ENCODE measurements at places on chromosomes 11 and 22.

GRCh38 chr22:46364341-46365165 lies 29.0 kb downstream of the TRMU start:
- no peak for DNase-seq

- DNase-seq = no peak
These were observed 50.7 kb upstream of the SLC35C1 start for GRCh38 chr11:45754261-45754709.

GRCh38 chr11:128498721-128499245 lies 88.6 kb downstream of the ETS1 start:
- no peak for DNase-seq

DNA sequence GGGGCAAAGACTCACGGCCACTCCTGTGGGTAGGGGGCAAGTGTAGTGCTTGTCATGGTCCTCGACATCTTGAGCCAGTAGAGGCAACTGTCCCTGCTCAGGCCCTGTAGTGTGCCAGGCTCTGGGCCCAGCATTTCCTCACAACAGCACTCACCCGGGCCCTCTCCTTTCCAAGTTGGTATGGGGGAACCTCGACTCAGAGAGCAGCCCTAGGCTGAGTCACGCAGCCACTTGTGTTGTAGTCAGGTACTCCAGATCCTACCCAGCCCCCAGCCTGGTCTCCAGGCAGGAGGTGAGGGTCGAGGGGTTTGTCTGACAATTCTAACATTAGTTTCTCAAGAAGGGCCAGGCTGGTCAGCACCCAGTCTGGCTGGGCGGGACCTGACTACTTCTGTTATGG lies 4.1 kb downstream of the RELT start:
- DNase-seq = no peak

DNA sequence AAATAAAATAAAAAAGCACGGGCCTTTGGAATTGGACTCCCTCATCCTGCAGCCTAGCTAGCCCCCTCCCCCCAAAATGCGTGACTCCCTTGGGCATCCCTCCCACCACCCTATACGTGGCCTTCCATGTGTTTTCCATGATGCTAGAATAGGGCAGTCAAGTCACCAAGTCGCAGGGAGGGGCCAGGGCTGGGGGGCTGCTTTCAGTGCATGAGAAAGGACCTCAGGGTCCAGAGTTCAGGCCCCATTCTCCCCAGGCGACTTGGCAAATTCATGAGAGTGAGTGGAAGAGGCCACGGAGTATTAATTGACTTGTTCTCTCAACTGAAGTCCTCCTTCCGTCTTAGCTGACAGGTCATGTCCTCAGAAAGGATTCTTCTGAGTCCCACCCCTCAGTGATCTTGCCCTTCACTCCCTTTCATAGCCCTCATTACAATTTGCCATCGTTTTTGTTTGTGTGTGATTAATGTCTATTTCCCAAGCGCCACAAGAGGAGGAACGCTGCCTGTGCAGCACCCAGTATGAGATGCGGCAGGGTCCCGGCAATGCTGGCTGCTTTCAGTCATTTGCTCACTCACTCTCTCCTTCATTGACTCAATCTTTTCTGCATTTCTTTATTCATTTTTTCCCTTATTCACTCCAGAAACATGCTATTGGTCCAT lies 17.4 kb downstream of the LRRC32 start:
- DNase-seq = no peak

DNA sequence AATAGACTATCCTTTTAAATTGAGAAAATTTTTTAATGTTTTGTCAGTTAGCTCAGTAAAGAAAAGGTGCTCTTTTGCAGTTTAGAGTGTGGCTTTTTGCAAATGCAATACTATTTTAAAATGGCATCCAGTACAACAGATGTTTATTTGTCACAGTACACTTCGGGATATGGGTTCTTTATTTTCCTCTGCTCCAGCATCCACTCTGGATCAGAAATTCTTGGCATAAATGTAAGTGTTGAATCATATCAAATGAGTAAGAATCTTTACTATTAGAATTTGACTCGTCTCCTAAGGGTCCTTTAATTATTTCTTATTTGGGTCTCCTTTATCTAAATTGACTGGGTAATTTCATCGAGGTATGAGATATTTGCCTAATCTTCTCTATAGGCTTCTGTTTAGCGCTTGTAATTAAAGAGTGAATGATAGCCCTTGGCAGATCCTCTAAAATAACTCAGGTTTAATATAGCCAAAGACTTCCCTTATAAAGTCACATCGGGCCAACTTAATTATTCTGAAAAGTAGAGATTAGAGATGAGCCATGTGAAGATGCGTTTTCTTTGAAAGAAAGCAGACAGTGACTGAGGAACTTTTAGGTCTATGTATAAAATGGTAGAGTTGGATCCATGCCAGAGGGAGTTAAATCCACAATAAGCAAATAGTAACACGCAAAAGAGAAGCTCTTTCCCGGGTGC lies 132.7 kb downstream of the CASP12 start:
- no peak for DNase-seq

GRCh38 chr11:71379701-71380100 lies 68.5 kb downstream of the DHCR7 start:
- no peak for DNase-seq

- DNase-seq = no peak
These were observed 98.8 kb downstream of the MPPED2 start for GRCh38 chr11:30487200-30487898.

DNA sequence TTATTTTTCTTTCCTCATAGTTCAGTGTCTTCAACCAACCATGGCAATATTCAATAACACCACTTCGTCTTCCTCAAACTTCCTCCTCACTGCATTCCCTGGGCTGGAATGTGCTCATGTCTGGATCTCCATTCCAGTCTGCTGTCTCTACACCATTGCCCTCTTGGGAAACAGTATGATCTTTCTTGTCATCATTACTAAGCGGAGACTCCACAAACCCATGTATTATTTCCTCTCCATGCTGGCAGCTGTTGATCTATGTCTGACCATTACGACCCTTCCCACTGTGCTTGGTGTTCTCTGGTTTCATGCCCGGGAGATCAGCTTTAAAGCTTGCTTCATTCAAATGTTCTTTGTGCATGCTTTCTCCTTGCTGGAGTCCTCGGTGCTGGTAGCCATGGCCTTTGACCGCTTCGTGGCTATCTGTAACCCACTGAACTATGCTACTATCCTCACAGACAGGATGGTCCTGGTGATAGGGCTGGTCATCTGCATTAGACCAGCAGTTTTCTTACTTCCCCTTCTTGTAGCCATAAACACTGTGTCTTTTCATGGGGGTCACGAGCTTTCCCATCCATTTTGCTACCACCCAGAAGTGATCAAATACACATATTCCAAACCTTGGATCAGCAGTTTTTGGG lies at the start of gene OR51T1:
Gene OR51T1, plus strand, starts transcription at position 41 of the 641 bp plus-strand sequence. Its CDS starts 0 bp downstream, at position 41.
- peak; percentile 30 for DNase-seq

- DNase-seq = peak; percentile 12
These were observed 1.7 kb upstream of the IGSF22 start for GRCh38 chr11:18727479-18728236.

DNA sequence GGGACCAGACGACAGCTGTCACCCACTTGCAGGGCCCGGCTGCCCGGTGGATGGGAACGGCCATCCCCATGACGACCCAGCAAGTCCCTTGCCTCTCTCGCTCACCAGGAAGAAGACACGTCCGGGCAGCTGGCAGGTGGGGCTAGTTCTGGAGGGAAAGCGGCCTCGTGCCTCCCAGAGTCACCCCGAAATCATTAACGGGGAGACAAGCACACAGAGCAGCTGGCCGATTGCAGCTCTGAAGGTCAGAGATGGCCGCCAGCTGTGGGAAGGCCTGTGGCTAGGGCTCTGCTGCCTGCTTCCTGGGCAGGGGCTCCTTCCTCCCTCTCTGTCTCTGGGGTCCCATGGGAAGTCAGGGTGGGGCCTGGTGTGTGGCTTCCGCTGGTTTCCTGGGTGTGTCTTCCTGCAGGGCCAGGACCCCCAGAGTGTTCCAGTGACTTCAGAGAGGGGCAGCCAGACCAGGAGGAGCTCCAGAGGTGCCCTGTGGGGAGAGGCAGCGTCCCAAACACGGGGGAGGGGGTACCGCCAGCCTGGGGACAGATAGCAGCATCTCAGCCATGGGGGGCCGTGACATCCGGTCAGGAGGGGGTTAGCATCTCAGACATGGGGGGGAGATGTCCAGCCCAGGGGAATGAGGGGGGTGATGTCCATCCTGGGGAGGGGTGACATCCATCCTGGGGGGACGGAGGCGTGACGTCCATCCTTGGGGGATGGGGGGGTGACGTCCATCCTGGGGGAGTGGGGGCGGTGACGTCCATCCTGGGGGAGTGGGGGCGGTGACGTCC lies 114.9 kb downstream of the KCNQ1 start:
- no peak for DNase-seq

DNA sequence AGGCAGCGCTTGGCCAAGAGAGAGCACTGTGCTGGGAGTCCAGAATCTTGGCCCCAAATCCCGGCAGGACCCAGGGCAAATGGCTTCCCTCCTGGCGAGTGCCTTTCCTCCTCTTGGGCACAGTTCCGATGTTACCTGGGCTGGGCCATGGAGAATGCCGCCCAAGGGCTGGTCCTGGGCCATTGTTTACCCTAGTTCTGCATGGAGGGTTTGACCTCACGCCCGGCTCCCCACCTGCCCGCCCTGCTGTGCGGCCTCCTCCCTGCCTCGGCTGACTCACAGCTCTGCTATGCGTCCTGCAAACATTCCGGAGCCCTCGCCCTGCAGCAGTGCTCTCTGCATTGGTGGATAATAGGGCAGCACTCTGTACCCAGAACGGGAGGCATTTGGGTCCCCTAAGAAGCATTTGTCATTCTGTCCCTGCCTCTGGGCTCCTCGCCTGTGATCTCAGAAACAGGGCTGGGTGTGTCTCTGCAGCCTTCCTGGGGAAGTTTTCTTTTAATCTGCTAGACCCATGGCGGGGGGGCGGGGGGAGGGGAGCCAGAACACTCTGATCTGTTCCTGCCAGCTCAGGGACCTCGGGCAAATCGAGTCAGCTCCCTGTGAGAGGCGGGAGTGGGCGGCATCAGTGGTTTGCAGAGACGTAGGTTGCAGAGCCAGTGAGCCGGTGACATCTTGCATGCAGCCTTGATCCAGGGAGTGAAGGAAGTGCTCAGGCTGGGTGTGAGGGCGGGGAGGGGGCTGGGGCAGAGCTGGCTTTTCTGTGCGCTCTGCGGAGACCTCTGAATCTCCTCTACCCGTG lies 32.9 kb upstream of the SMIM38 start:
- DNase-seq = no peak

GRCh38 chr22:19177164-19178064 lies 1.1 kb downstream of the SLC25A1 start:
- no peak for DNase-seq

- DNase-seq = peak; percentile 60
These were observed 7.5 kb upstream of the C11orf97 start for GRCh38 chr11:94504689-94505293.

DNA sequence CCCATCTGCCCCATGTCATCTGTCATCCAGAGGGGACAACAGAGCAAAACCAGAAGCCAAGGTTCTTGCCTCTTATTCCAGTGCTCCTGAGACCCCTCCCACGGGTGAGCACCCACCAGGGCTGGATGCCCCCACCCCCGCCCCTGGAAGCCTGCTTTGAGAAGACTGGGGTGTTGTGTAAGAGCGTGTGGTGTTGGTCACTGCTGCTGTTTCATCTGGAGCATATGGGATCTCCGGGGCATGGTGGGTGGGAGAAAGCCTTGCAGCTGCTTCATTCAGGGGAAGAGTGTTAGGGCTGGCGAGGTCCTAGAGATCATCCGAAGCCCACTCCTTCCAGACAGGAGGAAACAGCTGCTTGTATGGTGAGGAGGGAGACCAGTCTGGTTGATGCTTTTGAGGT lies 54.1 kb downstream of the CHRDL2 start:
- DNase-seq = no peak

DNA sequence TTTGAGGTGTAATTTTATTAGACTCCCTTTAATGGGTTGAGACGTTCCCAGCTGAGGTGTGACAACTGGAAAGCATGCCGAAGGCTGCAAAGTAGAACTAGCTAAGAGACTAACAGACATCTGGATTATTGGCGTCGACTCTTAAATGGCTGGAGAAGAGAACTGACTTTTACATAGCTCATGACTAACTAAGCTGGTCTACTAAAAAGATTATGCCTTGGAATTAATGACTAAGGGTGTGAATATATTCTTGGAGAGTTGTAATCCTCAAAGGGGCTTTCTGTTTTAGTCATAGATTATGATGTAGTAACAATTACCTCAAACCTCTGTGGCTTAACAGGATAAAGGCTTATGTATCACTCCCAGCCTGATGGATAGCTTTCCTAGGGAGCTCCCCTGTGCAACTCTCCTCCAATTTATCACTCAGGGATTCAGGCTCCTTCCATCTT lies 39.5 kb upstream of the SLC5A12 start:
- DNase-seq = no peak

GRCh38 chr22:16651217-16651616 lies 58.6 kb upstream of the CCT8L2 start:
- DNase-seq = no peak

DNA sequence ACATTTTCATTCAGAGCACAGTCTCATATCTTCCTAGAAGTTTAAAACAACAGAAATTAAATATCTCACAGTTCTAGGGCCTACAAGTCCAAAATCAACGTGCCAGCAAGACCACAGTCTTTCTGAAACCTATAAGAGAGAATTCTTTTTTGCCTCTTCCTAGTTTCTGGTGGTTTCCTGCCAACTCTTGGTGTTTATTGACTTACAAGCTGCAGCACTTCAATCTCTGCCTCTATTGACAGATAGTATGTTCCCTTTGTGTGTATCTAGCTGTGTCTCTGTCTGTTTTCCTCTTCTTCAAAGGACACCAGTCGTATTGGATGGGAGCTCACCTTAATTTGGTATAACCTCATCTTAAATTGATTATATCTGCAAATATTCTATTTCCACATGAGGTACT lies 347.5 kb downstream of the DCDC1 start:
- peak; percentile 50 for DNase-seq

DNA sequence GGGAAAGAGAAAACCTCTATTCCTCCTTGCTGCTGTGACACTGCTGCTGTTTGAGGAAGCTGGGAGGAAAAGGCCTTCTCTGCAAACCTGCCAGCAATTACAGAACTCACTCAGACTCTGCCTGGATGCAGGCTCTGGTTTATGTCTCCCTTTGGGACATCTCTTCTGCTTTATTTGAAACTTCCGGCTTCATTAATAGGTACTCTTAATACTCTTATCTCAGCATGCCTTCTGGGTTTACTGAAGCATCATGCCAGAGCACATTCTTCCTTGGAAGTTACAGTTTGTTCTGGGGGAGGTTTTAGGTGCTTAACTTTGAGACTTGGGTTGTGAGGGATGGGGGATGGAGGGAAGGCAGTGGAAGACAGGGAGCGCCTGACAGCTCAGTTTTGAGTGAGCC lies 79.9 kb downstream of the NAV2 start:
- no peak for DNase-seq

- DNase-seq = peak; percentile 71
These were observed 420 bp upstream of the TRIM44 start for GRCh38 chr11:35662061-35662648.

Measured in NCI-H1092 treated with DMSO at 0.1 percent for 48 hours (cell line).